ENCODE measurements at places on chromosomes 5 and 9.

GRCh38 chr5:168869615-168870227, 290.6 kb upstream of the PANK3 start:
- DNase-seq: no peak

- no peak for DNase-seq
Measured at GRCh38 chr9:76654051-76654461, 110.2 kb upstream of the PCA3 start.

DNA sequence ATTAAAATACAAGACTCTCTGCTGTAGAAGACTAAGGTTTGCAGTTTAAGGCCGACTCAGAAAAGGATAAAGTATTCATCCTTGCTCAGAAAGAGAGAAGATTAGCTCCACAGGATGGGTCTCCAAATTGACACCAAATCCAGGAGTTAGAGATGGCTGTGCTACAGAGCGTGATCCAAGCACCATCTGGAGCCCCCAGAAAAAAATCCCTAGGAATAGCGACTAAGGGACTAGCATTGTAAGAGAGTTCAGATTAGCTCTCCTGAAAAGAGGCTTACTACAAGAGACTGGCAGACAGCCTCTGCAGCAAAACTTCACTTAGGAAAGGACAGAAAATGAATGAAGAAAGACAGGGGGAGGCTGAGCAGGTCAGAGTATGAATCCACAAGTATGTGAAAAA, 3.7 kb downstream of the SIL1 start:
- no peak for DNase-seq

DNA sequence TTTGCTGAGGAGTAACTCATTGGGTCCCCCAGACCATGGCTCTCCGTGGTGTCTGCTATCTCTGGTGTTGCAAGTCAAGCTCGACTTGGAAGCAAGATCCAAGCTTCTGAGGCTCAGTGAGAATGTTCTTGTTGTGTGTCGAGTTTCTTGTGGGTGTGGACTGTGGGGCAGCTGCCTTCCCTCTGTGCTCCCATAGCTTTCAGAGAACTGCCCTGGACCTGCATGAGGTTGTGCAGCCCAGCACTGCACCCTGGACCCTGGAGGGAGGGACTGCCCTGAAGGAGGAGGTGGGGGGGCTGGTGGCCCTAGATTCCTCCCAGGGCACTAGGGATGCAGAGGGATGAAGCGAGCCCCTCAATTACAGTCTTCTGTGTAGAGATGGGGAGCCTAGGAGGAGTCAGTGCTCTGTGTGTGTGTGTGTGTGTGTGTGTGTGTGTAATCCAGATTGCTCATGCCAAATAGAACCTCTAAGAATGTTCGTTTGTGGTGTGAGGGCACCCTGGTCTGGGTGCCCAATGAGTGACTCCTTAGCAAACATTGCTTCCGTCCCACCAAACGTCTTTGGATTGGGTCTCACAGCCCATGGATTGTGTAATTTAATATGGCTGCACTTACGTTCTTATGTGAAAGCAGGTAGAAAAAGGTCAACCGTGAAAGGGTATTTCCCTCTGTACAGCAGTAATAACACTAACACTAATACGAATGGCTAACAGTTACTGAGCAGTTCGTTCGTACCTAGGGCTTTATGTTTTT, 143.3 kb upstream of the LMX1B start:
- no peak for DNase-seq

DNA sequence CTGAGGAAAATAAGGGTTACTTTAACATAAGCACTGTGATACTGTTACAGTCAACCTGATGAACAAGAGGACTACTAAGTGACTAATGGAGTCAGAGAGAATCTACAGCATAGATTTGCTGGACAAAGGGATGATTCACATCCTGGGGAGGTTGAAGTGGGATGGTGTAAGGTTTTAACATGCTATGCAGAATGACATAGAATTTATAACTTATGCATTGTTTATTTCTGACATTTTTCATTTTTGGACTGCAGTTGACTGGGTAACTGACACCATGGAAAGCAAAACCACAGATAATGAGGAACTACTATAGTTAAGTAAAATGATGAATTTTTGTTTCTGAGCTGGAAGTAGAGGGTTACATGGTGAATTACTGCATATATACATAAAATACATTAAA, 389.2 kb downstream of the MAT2B start:
- DNase-seq: no peak

GRCh38 chr5:74693191-74693590, 8.2 kb downstream of the HEXB start:
- DNase-seq: no peak

GRCh38 chr5:6274846-6275543, 103.4 kb downstream of the MED10 start:
- no peak for DNase-seq

DNA sequence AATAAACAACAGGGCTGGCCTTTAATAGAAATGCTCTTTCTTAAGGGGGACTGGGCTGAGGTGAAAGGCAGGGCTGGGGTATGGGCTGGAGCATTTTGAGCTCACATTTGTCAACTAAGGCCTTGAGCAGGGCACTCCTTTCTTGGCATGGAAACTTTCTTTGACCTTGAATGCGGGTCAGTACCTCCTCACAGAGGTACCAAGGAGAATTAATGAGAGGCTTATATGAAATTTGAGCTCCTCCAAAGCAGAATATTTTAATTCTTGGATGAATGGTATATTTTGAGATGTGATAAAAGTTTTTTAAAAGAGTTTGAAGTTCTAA, 3.1 kb downstream of the CYSTM1 start:
- no peak for DNase-seq

DNA sequence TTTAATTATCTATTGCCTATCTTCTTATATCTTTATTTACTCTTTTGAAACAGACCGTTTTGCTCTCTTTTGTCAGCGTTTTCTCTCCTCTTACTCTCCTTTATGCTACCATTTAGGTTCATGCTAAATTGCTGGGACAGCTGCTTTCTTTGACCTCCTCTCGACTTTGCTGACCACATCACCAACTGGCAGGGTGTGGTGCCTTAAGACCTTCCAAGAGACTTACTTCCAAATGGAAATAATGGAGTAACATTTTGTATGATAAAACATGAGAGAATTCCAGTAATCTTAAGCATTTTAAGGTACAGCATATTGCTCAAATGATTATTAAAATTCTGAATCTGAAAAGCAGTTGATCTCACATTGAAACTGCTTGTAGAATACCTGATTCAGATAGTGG, 71.5 kb upstream of the MEF2C start:
- DNase-seq: no peak

DNA sequence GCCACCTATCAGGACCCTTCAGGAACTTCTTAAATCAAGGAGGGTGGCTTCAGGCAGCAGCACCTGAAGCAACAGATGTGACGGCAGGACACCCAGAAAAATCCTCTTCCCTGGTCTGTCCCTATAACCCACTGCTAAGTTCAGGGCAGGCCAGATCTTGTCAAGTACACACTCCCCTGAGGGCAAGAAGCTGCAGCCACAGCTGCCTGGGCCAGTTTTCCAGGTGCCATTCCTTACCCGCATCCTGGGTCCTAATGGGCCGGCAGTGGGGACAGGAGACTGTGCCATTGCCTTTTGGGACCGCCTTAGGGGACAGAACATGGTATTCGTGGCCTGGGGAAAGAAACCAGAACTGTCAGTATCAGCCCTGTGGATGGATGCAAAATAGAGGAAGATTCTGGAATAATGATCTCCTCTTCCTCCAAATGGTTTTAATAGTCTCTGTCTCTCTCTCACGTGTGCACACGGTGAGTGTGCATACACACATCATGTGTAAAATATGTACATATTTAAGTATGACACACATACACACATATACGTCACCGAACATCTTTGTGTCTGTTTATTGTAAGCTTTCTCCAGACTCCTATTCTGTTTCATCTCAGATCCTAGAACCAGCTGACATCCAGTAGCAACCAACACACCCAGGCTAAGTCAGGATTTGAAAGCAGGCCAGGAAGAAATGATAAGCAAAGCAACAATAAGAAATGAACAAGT, 14.0 kb downstream of the ORM2 start:
- DNase-seq: no peak

- DNase-seq: no peak
Measured at GRCh38 chr9:113738496-113738892, 137.6 kb upstream of the ZNF618 start.

GRCh38 chr5:29143266-29143665, 2050.2 kb upstream of the CDH6 start:
- DNase-seq: no peak

GRCh38 chr9:89748831-89749499, 144.2 kb downstream of the GADD45G start:
- DNase-seq: no peak

GRCh38 chr9:6052293-6052919, 37.0 kb upstream of the RANBP6 start:
- no peak for DNase-seq

GRCh38 chr9:114339130-114339908, 9.7 kb downstream of the ORM2 start:
- DNase-seq: peak; percentile 75

- DNase-seq: peak; percentile 77
Measured at GRCh38 chr9:121463026-121463807, 36.4 kb downstream of the GGTA1 start.

GRCh38 chr5:174464504-174465165, 259.7 kb upstream of the MSX2 start:
- DNase-seq: no peak

DNA sequence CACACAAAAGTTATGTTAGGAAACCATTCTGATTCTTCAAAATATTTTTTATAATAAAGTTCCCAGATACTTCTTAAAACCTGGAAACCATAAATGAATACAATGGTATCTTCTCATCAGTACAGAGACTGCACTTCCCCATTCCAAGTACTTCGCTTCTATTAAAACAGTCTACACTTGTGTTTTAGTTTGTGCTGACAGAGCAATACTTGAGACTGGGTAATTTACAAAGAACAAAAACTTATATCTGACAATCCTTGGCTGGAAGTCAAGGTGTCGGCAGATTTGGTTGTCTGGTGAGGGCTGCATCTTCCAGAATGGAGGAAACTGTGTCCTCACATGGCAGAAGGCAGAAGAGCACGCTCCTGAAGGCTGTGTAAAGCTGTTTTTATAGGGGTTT, 70.1 kb downstream of the RFX3 start:
- DNase-seq: no peak

- no peak for DNase-seq
Measured at GRCh38 chr9:36092509-36093215, 43.9 kb upstream of the GLIPR2 start.

- peak; percentile 78 for DNase-seq
Measured at GRCh38 chr9:3337515-3338225, 188.1 kb downstream of the RFX3 start.

DNA sequence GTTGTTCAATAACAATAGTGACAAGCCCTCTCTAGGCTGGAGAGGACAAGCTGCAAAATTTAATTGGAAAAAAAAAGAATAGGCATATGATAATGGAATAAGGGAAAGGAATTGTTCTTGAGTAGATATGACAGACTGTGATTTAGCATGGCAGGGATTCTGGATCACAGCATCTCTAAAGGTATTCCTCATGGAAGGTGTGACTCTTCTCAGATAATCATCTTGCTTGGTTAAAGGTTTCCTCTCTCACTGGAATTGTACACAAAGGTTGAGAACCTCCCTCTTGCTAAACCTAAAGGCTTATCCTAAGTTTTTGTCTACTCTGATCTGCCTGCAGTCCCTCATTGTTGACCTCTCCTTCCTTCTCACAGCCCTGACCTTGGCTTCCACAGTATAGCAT, 31.6 kb downstream of the ELOVL7 start:
- no peak for DNase-seq

- DNase-seq: peak; percentile 90
Measured at GRCh38 chr5:57834829-57835608, 352.4 kb upstream of the ACTBL2 start.

DNA sequence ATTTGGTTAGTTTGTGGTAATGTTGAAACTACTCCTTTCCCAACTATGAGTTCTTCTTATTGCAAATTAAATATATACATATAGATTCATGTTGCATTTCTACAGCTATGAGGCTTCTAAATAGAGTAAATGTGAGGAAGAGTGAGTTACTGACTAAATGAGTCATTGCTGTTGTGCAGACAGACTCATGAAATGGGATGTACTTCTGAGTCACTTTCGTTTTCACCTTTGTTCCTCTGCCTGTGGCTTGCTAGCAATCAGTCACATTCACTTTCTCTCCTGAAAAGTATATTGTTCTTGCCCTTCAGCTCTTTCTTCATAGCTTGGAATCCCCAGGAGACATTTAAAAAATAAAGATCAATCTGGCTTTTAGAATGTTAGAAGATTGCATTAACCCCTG, 295.5 kb upstream of the SMC2 start:
- no peak for DNase-seq

GRCh38 chr5:139745132-139745799, 50.3 kb upstream of the PSD2 start:
- DNase-seq: peak; percentile 85

DNA sequence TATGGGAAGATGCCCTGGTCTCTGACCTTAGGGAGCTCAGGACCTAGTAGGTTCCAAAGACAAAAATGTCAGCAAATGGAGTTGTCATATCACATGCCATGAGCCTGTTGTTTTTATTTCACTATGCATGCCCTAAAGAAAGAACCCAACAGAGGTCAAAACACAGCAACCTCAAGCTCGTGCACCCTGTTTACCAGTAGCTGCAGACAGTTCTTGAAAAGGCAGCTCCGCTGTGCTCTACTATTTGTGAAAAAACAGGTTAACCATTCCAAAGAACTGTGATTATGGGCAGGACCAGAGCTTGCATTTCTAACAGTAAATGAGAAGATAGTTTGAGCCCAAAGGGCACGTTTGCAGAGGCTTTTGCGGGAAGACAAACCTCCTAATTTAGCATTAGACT, 22.8 kb downstream of the ITK start:
- DNase-seq: no peak

DNA sequence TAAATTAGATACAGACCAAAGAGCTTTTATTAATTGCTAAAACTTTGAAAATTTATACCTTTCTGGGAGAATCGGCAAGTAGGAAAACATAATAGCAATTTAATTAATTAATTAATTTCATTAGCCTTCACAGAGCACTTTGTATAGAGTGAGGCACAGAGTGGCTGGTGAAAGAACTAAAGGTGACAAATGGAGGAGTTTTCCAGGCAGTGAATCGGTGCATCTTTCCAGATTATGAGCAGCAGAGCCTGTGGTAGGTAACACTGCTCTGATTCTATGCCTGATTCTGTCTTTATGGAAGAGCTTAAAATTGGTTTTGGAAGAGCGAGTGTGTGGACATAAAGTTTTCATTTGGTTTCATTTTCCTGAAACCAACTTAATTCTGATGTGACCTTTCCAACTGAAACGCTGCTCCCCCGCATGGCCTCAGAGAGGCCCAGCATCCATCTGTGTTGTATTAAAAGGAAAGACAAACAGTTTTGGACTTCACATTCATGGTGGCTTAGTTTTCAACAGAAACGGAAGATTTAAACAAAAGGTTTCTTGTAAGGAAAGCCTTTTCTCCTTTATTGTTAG, 188.9 kb upstream of the RPS23 start:
- no peak for DNase-seq

DNA sequence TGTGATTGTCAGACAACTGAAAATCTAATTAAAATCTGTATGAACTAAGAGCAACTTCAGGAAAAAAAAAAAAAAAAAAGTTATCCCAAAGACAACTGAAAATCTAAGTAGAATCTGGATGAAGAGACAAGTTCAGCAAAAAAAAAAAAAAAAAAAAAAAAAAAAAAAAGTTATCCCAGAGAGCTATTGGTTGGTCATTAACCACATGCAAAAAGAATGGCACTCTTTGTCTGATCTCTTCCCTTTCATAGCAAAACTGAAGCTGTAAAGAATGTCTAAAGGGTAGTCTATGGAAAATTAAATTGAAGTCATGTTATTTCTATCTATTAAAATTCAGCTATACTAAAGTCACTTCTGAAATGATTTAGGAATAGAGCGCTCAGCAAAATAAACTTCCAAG, 32.9 kb downstream of the STRBP start:
- no peak for DNase-seq

- no peak for DNase-seq
Measured at GRCh38 chr5:114243972-114244317, 117.9 kb upstream of the KCNN2 start.

Data from islet precursor cell (in vitro differentiated cells).